ENCODE measurements at places on chromosomes 7 and 10.

GRCh38 chr10:125133696-125134482 lies 26.5 kb downstream of the CTBP2 start:
- DNase-seq = no peak

DNA sequence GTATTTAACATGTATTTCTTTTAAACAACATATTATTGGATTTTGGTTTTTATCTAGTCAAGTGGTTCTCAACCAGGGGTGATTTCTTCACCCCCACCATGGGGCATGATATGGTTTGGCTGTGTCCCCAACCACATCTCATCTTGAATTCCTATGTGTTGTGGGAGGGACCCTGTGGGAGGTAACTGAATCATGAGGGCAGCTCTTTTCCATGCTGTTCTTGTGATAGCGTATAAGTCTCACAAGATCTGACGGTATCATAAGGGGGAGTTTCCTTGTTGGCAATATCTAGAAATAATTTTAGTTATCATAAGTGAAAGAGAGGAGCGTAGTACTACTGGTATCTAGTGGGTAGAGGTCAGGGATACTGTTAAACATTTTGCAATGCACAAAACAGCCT lies 37.6 kb downstream of the TMEM168 start:
- no peak for DNase-seq

GRCh38 chr7:36298106-36298505 lies 91.6 kb upstream of the ANLN start:
- DNase-seq = no peak

- no peak for DNase-seq
Measured at GRCh38 chr7:140696024-140696679, 356 bp upstream of the NDUFB2 start.

- no peak for DNase-seq
Measured at GRCh38 chr7:11847336-11847735, 15.3 kb upstream of the THSD7A start.

- DNase-seq = no peak
Measured at GRCh38 chr7:1255080-1255816, 22.6 kb downstream of the UNCX start.

DNA sequence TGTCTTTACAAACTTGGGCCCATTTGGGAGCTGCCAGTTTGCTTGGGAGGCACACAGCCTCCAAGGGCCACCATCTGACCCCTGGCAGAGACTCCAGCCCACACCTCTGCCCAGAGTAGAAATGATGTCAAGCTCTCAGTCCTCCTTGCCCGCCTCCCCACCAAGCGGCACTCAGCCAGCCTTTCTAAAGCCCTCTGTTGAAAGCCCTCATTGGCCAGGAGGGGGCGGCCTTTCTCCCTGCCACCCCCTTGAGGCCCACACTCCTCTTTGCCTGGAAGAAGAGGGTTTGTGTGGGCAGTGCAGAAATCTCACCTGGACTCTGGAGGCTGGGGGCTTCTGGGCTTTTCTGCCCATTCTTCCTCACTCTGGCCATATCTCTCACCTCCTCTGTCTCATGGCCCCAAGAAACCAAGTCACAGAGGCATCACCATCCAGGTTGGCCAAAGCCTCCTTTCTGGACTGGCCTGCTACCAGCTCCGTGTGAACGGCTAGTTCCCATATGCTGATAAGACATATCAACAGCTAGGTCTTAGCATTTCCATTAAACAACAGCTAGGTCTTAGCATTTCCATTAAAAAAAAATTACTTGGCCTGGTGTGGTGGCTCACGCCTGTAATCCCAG lies 36.1 kb downstream of the UBTD1 start:
- no peak for DNase-seq

DNA sequence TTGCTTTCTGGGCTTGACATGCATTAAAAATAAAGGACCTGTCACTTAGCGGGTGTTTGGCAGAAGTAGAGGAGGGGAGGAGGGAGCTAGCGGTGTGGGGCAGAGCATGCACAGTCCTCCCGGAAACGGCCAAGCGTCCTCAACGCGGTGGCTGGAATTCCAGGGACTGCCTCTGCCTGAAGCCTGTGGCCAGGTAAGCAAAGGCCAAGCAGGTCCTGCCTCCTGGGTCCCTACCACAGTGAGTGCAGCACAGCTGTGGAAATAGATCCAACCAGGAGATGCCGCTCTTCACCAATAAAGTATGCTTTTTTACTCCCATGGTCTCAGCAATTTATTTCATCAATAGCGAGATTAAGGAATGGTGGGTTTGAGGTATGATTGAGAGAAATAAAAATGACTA lies 323.4 kb downstream of the WDR37 start:
- peak; percentile 23 for DNase-seq
